ENCODE measurements at places on chromosomes 5 and 9.

DNA sequence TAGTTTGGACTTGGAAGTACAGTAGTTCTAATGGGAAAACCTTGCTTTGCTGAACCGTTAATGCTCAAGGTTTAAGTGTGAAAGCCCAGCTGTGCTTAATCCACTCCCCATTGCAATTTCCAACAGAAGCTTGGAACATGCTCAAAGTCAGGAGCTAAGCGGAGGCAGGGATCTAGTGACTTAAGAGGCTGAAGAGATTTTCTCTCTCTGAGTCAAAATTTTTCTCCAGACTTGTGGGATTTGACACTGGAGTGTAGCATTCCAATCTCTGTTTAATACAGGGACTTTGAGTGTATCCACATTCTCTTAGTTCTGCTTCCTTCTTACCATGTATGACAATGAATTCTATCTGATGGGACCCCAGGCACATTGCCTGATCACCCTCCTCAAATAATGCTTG is 471.8 kb downstream of the KIF4B start:
- DNase-seq, result no peak

DNA sequence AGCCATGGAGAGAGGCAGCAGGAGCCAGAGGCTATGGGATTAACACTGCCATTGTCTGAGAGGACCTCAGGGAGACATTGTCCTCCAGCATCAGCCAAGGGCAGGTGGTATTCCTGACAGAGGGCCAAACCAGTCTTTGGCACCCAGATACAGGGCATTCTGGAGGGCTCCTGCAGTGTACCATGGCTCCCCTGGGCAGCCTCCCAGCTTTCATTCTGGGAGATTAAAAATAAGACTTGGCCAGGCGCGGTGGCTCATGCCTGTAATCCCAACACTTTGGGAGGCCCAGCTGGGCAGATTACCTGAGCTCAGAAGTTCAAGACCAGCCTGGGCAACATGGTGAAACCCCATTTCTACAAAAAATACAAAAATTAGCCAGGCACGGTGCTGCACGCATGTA is 4.2 kb downstream of the MTAP start:
- DNase-seq, result no peak

- DNase-seq, result no peak
These were observed 21.5 kb downstream of the IL6ST start for GRCh38 chr5:55973296-55973695.

- DNase-seq, result no peak
These were observed 44.3 kb upstream of the GPR151 start for GRCh38 chr5:146560205-146560812.

DNA sequence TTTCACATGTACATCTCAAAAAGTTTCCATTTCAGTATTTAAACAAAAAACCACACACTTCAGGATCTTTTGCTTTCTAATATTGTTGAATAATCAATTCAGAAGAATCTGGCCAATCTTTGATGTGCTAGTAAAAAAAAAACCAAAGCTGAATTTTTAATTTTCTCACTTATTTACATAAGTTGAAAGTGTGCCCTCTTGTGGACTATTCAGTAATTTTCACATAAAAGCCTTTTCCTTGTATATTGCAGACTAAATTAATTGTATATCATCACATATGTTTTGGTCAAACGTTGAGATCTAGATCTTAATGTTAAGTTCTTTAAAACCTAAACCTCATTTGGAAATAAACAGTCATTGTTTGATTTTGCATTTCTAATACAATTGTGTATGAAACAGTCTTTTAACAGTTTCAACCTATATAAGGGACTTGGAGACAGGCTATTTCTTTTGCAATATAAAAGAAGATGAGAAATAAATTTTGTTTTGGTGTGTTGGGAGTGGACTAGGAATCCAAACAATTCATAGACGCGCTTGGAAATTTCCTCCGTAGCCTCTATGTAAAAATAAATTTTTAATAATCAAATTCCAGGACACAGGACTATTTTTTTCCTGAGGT is 68.1 kb downstream of the NIPBL start:
- DNase-seq, result no peak

DNA sequence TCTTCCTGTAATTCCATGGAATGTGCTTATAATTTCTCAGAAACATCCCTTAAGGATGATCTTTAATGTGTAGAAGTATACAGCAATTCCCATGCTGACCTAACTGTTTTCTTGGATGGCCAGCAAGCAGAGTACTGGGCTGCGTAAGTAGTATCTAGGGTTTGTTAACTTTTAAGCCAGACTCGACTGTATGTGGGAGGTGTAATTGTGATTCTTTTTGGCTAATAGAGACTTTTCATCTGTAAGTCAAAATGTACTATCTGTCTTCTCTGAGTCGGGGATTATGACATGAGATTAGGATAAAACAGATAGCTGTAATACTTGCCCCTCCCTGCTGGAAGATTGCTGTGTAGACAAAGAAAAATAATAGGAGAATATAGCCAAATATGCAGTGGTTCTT is 169.3 kb downstream of the SGCD start:
- DNase-seq, result no peak
